ENCODE measurements at places on chromosomes 2 and 18.

DNA sequence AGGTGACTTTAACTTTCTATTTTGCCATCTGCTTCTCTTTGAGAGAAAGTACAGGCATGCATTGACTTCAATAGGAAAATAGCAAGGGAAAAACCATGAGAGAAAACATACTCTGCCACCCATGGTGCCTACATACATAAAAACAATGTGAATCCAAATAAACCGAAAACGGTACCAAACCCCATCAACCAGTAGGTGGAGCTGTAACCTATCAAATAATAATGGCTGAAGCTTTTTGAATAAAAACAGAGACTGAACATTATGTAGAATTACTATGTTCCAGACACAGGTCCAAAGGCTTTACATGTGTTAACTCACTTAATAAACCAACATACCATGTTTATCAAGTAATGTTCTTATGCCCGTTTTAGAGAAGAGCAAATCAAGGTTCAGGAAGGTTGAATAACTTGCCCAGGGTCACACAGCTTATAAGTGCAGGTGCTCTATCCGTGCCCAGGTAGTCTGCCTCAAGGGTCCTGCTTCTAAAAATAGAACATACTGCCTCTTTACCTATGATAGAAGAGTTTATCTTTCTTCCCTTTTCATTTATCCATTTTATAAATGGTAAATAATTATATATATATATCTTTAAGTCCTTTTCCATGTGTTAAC is 293.9 kb upstream of the SYT4 start:
- DNase-seq: no peak

DNA sequence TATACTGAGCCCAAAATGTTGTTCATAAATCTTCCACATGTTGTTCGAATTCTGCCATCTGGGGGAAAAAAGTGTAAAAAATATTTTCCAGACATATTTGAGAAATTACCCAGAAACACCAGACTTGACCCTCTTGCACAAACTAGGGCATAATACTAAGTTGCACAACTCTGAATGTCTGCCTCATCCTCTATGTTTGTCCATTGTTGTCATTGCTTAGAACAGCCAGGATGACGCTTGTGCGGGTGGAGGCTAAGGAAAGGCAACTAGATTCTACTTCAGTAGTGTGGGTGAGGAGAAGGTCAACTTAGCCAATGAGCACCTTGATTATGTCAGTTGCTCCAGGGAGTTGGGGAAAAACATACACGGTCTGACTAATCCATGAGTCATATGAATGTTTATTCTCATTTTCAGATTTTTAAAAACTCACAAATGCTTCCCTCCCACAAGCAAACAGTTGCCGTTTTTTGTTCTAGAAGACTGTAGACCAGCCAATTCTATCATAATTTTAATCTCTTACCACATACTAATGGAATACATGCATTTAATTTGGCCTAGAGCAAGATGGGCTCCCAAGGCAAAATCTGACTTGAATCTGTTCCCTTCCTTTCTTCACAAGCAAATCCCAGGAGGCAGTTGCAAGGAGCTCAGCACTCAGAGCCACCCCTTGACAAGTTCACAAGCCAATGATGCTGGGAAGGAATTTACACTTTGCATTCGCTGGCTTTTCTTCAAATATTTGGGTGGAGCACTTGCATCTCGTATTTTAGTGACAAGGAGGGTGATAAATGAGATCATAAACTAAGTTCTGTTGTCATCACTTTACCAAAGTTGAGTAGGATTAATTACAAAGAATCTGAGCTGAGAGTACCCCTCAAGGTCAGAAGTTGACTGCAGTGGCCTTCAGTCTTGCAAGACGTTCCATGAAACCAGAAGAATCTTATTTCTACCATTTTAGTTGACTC is 163.2 kb upstream of the TWIST2 start:
- no peak for DNase-seq

- no peak for DNase-seq
Measured at GRCh38 chr18:48955830-48956261, 5.1 kb upstream of the SMAD7 start.

DNA sequence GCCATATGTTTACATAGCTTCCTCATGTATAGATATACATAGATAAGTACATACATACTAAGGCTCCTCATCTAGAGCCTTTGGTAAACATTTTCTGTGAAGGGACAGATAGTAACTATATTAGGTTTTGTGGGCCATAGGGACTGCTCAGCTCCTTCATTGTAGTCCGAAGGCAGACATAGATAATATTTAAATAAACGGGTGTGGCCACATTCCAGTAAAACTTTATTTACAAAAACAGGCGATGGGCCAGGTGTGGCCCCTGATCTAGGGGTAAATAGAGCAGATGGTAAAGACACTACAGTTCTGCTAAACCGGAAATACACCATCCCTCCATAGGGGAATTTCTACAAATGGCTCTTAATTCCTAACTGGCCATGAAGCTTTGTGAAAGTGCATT is 7.3 kb downstream of the COQ10B start:
- no peak for DNase-seq

- no peak for DNase-seq
Measured at GRCh38 chr2:137005210-137005609, 239.9 kb downstream of the THSD7B start.

DNA sequence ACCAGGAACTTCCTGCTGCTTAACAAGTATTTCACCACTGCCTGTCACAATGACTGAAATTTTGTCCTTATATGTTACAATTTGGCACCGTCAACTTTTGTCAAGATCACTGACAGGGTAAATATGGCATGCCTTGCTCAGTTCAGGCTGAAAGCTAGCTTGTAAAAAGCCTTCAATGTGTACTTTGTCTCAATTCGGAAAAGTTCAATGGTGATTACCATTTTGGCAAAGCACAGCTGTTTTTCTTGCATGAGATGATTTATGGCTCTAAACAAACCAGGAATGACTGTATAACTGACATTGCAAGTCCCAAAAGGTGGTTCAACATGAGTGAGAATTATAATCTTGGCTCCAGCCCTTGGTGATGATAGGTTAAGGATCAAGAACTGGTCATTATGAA is 1255.2 kb downstream of the CNTNAP5 start:
- DNase-seq: no peak

DNA sequence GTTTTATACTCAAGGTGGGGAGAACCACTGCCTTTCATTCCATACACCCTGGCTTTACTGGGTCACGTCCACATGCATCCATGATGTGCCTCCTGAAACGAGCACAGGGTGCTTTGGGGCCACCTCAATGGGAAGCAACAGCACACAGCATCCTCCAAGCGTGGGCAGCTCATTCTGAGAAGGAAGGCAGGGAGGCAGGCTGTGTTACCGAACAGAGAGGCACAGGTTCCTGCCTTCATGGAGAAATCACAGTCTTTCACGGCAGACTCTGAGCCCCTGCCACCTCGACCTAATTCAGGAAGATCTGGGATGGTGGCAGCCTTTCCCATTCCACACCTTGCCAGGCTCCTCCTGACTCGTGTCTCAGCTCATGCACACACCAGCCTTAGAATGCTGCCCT is 130.1 kb downstream of the GBX2 start:
- no peak for DNase-seq

GRCh38 chr2:136060416-136060815 is 57.5 kb downstream of the CXCR4 start:
- no peak for DNase-seq

GRCh38 chr2:218856167-218856895 is 3.3 kb upstream of the WNT6 start:
- DNase-seq: no peak

GRCh38 chr2:121746071-121746578 is 9.3 kb upstream of the TSN start:
- no peak for DNase-seq

- no peak for DNase-seq
Measured at GRCh38 chr2:38702413-38702812, 36.5 kb downstream of the GALM start.

- no peak for DNase-seq
Measured at GRCh38 chr2:156933645-156934225, 323.8 kb upstream of the GALNT5 start.

DNA sequence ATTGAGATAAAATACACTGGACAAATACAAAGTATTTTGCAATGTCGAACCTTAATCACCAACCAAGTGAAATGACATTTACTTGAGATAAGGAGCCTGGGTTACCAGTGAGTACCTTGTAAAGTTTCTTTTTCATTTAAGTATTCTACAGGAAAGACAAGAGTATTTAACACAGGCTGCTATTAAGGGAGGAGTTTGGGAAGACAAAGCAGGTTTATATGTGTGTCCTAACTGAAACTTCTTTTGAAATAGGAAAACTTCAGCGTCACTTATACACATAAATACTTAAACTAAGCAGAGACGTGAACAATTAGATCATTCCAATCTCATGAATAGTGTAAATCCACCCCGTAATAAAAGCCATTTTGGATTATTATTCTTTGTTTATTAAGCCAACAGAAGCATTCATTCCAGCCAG is 126.7 kb upstream of the CYP26B1 start:
- no peak for DNase-seq

- no peak for DNase-seq
Measured at GRCh38 chr18:10249801-10250200, 204.6 kb upstream of the APCDD1 start.

GRCh38 chr2:60294901-60295635 is 258.4 kb downstream of the BCL11A start:
- DNase-seq: no peak

DNA sequence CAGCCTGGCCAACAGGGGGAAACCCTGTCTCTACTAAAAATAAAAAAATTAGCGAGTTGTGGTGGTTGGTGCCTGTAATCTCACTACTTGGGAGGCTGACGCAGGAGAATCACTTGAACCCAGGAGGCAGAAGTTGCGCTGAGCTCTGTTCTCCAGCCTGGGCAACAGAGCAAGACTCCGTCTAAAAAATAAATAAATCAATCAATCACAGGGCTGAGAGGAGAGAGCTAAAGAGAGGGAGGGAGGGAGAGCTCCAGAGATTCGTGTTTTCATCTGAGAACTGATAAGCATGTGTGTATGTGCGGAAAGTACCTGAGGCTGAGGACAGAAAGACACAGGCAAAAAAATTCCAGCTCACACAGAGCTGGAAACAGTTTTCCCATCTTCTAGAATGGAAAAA is 37.2 kb upstream of the DYNC2LI1 start:
- no peak for DNase-seq

DNA sequence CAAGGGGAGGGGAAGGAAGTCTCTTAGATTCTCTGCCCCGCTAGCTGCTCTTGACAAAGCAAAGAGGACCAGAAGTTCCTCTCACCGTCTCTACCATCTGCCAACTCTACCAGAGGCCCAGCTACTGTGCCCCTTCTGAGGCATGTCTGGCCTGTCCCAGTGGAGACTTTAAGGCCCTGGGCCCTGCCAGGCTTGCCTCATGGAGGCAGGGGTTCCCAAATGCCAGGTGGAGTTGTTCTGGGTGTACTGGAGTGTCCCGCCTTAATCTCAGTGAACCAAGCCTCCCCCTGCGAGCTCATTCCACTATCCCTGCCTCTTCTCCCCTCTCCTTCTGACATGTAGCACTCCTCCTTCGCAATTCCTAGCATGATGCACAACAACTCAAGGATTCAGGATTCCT is 2.2 kb downstream of the HOXD12 start:
- DNase-seq: no peak

- no peak for DNase-seq
Measured at GRCh38 chr2:29242621-29243375, 127.6 kb downstream of the CLIP4 start.

DNA sequence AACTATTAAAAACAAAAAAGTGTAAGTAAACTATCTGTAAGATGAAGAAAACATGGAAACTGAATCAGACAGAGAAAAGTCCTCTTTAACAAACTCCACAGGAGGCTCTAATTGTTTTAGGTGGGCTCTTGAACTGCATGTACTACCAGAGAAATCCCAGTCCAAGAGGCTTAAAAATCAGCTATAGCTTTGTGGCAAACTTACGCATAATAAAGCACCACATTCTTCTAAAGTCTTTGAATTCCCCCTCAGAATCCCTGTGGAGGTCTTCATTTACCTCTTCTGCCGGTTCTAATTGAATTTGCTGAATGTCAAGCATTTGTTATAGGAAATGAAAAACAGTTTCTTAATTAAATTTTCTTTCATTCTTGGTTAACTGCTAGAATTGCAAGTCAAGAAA is 40.8 kb downstream of the CHN1 start:
- DNase-seq: no peak

- DNase-seq: no peak
Measured at GRCh38 chr18:75173125-75173432, 35.9 kb downstream of the PTGR3 start.

- DNase-seq: no peak
Measured at GRCh38 chr2:27079233-27080139, 1.1 kb downstream of the EMILIN1 start.

- no peak for DNase-seq
Measured at GRCh38 chr2:61721382-61721781, 132.5 kb downstream of the FAM161A start.

GRCh38 chr2:241350878-241351639 is 5.0 kb upstream of the FARP2 start:
- no peak for DNase-seq

- no peak for DNase-seq
Measured at GRCh38 chr18:36428431-36429029, 131.0 kb downstream of the FHOD3 start.

- DNase-seq: no peak
Measured at GRCh38 chr2:144944546-144945220, 424.8 kb upstream of the ZEB2 start.

- no peak for DNase-seq
Measured at GRCh38 chr2:66447677-66448076, 12.8 kb downstream of the MEIS1 start.

GRCh38 chr2:148528356-148529064 is 116.0 kb upstream of the EPC2 start:
- DNase-seq: no peak

GRCh38 chr18:58186258-58186948 is 142.4 kb downstream of the NEDD4L start:
- DNase-seq: no peak

GRCh38 chr2:233096006-233096405 is 35.9 kb downstream of the INPP5D start:
- DNase-seq: no peak

- no peak for DNase-seq
Measured at GRCh38 chr18:13120983-13121441, 97.5 kb upstream of the LDLRAD4 start.

GRCh38 chr18:37497853-37498518 is 67.6 kb downstream of the CELF4 start:
- no peak for DNase-seq

DNA sequence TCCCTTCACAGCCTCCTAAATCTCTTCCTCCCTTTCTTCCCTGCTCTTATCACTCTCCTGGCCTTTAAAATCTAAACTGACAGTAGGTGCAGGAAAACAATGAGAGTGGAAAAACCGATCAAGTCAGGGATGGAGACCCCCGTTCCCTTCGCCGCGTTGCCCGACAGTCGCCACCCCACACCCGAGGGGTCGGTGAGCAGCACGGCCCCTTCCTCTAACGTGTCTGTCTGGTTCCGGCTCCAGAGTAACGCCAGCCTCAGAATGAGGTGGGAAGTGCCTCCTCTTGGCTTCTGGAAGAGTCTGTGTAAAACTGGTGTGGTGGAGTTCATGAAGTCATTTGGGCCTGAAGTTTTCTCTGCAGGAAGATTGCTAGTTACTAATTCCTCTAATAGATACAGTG is 138.6 kb downstream of the NFATC1 start:
- no peak for DNase-seq

Data from stimulated activated CD8-positive, alpha-beta memory T cell treated with anti-CD3 and anti-CD28 coated beads, Interleukin-7, amount 100 ng/mL, for 1 hour (primary cell).